Calu3 (cell line): ENCODE measurements at places on chromosomes 12 and 14. TPM values are rescaled to one million over a fixed set of nuclear protein-coding genes. Genes with fewer than 3 reads are reported as not detected.

GRCh38 chr14:50860478-50861086 lies 11.3 kb upstream of the ABHD12B start:
- peaks cover 7% of the 10 kb centered on the region for H3K36me3 ChIP-seq
- H3K27ac ChIP-seq = no peak overlapping the region
- no peaks in the 10 kb centered on the region for H3K27me3 ChIP-seq
- H3K4me3 ChIP-seq = peak overlapping the region; percentile 67
- peak; percentile 84 for DNase-seq

DNA sequence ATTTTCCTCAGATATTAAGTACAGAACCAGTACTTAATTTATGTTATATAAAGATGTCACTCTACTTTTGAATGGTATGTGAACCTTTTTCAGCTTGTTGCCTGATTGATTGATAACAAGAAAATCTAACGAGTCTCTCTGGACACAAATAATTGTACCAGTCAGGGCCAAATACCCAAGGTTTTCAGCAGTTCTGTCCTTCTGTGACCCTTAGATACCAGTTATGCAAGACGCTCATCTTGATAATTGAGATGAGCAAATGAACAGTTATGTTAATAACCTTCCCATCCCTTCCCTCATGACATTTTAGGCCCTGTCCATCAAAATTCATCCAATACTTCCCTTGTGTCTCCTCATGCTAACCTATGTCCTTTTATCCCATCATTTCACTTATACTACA lies 185.9 kb upstream of the G2E3 start:
- no peak for DNase-seq
- no peak overlapping the region for H3K27ac ChIP-seq
- H3K27me3 ChIP-seq = peaks cover 40% of the 10 kb centered on the region
- no peak overlapping the region for H3K4me3 ChIP-seq
- no peaks in the 10 kb centered on the region for H3K4me1 ChIP-seq

FAIM2 gene
- total RNA-seq = not detected in 2 replicates

G2E3 gene
- 27.7 and 31.3 TPM in 2 replicates for total RNA-seq

FOXA1 gene
- 108 and 131 TPM in 2 replicates for total RNA-seq
